ENCODE measurements at places on chromosomes 16 and 17.

GRCh38 chr17:29042679-29043538 is at the start of gene PIPOX:
Gene PIPOX (plus strand): TSS chr17:29043141. CDS start chr17:29043226, 85 bp downstream.
- peak; percentile 82 for DNase-seq

DNA sequence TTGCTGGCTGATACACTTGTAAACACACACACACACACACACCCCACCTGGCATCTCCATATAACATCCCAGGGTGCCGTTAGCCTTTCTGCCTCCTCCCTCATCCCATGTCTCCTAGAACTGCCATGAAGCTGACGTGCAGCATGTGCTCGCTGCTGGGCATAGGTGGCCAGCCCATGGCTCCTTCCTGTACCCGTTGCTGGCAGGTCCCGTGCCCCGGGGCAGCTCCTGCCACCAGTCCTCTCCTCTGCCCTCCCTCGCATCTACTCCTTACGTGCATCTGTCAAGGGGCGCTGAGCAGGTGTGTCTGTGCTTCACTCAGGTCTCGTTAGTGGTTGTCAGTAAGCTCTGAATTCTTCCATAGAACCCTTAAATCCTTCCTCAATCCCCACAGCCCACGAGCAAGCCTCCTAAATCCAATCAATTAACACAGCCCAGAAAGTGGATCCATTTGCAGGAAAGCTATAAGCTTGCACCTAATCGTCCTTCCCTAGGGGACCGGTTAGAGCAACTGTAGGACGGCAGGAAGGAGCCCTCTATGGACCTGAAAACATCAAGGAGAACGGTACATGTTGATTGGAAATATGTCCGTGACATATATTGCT is 218.1 kb upstream of the FOXF1 start:
- DNase-seq = no peak

DNA sequence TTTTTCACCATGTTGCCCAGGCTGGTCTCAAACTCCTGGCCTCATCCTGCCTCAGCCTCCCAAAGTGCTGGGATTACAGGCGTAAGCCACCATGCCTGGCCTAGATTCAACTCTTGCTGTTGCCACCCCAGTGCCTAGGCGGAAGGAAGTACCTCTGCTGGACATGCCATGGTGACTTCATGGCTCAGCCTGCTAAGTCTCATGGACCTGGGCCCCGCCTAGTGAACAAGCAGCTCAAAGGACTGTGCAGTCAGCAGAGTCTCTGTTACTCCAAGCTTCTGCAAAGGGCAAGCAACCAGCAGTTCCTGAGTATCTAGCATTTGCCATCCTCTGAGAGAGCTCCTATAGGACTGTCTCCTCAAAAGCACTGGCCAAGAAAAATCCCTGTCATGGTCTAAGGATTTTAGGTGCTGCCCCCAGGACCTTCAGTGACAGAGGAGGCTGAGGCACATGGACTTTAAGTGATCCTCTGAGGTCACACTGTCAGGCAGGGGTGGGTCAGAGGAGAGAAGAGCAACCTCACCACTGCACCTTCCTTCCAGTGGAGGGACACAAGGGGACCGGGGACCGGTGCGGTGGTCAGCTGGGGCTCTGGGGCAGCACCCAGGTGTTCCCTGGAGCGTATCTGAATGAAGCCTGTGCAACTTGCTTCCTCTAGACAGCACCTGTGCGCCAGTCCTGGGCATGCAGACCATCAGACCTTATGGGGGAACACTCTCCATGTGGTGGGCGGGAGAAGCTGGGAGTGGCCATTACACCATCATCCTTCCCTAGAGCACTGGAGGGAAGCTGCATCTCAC is 71.3 kb downstream of the IL21R start:
- DNase-seq = no peak

- DNase-seq = no peak
Observed at GRCh38 chr17:48439110-48439850, 9.3 kb upstream of the SKAP1 start.

- DNase-seq = no peak
Observed at GRCh38 chr17:77424585-77425344, 284.0 kb downstream of the SEC14L1 start.

DNA sequence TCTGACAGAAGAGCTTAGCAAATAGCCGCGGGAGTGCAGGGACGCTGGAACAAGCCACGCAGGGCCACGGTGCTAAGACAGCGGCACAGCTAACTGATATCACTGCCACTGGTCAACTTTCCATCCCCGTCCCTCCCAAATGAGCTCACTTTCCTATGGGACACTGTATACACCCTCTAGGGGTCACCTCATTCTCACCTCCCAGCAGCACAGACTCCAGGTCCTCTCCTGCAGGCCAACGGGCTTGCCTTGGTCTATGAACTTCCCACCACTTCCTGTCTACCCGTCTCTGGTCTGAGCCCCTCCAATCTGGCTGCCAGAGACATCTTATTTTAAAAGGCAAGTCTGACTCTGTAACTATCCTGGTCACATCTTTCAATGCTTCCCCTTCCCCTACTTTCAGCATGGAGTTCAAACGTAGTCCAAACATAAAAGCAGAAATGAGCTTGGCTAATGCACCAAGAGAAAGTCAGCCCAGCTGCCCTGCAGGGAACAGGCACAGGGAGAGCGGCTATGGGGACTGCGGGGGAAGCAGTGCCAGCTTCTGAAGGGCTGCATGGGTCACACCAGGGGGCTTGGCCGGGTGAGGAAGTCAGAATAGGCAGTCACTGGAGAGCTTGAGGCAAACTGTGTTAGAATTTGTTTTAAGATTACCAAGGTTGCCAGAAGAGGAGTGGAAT is 26.3 kb upstream of the SLC38A8 start:
- DNase-seq = no peak

- DNase-seq = no peak
Observed at GRCh38 chr17:12987120-12987519, 30.7 kb downstream of the ELAC2 start.

GRCh38 chr17:64155129-64155528 is 25.2 kb upstream of the ERN1 start:
- DNase-seq = no peak

DNA sequence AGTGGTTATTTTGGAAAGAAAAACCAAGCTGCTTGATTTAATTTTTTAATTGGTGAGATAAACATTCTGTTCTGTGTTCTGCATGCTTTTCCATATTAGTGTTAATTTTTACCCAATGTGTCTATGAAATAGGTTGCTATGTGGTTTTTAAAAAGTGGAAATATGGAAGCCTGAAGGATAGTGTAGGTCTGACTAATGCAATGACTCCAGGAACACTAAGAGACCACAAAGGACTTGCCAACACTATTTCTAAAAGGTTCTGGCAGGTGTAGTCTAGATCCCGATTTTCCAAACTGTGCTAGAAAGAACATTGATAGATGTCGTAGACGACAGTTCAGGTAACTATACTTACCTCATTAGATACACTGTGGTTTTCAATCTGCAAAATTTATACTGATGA is 877.4 kb upstream of the GOT2 start:
- DNase-seq = no peak

- no peak for DNase-seq
Observed at GRCh38 chr16:55329791-55330428, 5.9 kb downstream of the IRX6 start.

- DNase-seq = no peak
Observed at GRCh38 chr16:51896013-51896412, 650.9 kb downstream of the TOX3 start.

DNA sequence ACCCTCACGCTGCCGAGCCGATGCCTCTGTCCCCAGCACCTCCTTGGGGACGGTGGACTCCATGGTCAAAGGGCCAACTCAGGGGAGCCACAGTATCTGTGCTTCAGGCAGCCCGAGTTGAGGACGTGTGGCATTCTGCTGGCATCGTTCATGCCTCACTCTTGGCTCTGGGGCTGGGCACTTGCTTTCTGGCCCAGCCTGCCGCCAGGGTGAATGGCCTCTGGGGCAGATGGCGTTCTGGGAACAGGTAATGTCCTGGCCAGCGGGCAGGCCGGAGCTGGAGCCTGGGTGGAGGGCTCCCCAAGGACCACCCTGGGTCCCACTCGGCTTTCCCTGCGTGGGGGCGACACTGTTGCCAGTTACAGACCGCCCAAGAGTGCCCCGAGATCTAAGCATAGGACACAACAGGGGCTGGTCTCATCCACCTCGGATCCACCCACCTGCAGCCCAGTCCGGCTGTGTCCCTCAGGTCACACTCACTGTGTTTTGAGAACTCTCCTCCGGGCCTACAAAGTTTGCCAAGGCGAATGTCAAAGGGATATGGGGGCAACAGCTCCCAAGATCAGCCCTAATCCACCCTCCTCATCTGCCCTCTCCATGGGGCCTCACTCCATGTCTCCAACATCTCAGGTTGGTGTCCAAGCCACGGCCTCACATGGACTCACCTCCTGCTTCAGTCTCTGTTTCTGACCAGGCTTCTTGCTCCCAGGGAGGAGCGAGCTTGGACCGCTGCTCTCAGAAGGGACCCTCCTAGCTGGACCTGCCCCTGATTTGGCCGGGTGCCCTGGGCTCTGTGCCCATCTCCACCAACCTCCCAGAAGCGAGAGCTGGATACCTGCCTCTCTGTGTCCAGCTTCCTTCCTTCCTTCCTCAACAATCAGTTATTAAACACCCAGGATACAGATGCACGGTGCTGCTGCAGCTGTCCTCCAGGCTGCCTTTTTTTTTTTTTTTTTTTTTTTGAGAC is 60.8 kb downstream of the TMEM235 start:
- DNase-seq = no peak

DNA sequence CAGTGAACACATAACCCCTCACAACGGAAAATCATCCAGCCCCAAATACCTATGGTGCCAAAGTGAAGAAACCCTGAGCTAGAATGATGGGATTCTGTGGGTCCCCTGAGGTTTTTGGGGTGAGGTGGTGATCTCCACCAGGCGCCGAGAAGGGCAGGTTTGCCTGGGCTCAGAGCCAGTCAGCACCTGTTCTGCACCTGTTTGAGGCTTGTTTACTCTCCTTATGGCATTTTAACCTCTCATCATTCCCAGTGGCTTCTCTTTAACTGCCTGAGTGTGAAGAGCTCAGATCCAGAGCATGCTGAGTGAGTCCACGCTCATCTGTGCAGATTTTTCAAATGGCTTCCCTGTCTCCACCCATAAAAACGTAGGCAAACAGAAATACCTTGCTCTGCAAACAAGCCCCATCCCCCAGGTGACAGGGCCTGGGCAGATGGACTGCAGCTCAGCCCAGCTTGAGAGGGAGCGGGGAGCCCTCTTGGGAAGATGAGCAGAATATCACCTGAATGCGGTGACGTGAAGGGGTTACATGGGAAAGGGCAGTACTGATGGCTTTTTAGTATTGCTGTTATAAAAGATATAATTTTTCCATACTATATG is 40.1 kb upstream of the CLEC19A start:
- DNase-seq = no peak

- DNase-seq = no peak
Observed at GRCh38 chr16:48132696-48133095, 23.1 kb downstream of the ABCC12 start.

- DNase-seq = no peak
Observed at GRCh38 chr17:38867968-38868816, 1.7 kb upstream of the LASP1 start.

- DNase-seq = no peak
Observed at GRCh38 chr17:43891851-43892646, 15.3 kb downstream of the MPP2 start.

GRCh38 chr17:8223356-8224126 is 13.2 kb upstream of the AURKB start:
- peak; percentile 80 for DNase-seq

- no peak for DNase-seq
Observed at GRCh38 chr17:67435786-67436185, 58.7 kb downstream of the PITPNC1 start.

- no peak for DNase-seq
Observed at GRCh38 chr16:85495259-85495658, 117.9 kb upstream of the GSE1 start.

- no peak for DNase-seq
Observed at GRCh38 chr16:11316331-11317015, 28.8 kb upstream of the RMI2 start.

DNA sequence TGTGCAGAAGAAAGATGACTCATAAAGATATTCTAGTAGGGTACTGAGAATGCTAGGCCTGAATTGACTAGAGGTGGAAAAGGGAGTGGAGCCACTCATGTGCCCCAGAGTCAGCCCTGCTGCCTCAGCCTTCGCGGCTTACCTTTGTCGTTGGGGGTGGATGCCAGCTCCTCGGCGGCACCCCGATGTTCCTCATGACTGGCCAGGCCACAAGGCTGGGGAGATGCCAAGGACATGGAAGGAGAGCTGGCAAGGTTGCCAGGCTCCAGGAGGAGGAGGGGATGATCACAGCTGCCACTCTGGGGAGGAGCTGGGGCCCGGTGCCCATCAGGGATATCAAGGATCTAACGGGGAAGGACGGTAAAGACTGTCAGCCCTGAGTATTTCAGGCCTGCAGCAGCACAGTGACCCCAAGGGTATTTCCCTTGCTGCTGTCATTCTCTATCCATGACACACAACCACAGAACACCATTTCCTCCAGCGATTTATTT is 9.7 kb upstream of the SLC35B1 start:
- DNase-seq = no peak

- no peak for DNase-seq
Observed at GRCh38 chr16:83418565-83418964, 389.2 kb upstream of the HSBP1 start.

DNA sequence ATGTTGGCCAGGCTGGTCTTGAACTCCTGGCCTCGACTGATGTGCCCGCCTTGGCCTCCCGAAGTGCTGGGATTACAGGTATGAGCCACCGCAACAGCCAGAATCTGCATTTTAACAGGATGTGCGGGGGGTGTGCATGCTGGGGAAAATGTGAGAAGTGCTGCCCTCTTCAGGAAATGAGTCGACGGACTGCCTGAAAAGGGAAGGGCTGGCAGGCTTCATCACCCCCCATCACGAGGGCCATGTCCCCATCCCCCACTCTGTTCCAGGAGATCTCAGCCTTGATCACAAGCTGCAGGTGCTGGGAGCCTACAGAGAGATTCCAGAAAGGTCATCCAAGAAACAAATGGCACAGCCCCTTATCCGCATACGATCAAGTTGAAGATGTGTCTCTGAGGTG is 195.3 kb upstream of the RPL38 start:
- DNase-seq = peak; percentile 11

GRCh38 chr16:35506018-35506897 is 2046.8 kb downstream of the TP53TG3F start:
- peak; percentile 81 for DNase-seq

DNA sequence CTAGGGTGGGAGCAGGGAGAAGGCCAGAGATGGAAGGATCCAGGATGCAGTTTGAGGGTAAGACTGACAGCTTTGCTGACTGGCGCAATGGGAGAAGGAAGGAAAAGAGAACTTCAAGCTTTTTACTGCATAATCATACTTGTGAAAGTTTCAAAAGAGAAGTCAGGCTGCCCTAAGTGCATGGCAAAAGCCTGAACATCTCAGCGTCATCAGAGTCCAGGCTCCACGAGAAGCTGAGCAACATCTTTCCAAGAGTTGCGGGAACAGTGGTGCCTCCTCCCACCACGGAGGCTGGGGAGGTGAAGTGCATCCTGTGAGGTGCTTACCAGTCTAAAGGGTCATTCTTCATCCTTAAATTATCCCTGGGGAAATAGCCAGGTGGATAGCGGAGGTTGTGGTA is 26.9 kb upstream of the SLC38A8 start:
- DNase-seq = no peak

DNA sequence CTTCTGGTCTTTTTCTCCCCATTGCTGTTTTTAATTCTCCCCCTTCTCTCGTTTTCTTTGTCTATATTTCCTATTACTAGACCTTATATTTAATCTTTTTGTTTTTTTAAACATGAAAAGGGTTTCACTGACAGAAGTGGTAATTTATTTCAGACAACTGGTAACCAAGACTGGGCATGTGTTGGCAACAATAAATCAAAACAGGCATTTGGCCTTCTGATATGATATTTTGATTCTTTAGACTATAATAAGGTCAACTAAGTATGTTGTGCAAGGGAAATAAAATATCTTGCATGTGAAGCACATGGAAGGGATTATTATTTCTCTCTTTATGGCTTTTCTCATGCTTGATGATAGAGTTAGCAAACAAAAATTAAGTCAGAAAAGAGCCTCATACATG is 34.6 kb downstream of the AP2B1 start:
- no peak for DNase-seq

All from SK-N-DZ (cell line).